ENCODE measurements at places on chromosomes 6 and 20.

DNA sequence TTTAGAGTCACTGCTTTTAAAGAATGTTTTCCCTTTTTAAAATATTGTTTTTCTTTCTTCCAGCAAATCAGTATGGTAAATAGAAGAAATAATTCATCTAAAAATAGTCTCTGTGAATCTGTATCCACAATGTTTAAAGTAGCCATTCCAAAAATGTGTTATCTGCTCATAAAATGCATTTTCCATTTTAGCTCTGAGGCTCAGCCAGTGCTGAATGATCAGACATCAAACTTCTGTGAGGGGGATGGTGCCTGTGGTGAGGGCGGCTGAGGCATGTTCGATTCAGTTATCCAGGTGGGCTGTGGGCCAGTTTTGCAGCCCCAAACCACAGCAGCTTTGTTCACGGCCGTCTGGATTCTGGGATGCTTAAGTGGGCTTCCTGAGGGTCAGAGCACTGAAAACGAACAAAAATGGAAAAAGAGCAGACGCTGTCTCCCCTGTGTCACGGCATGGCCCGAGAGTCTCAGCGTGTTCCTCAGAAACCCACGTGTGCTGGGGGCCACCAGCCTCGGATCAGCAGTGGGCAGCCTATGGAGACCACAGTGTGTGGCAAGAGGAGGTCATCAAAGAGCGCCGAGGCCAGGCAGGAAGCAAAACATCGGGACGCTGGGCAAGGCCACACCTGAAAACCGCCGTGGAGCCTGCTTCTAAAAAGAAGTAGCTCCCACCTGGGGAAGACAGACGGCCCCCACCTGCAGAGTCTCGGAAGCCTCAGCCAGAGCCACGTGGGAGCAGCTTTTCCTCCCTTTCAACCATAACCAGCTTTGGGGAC lies 134.9 kb upstream of the THBS2 start:
- DNase-seq: no peak

- DNase-seq: no peak
These were observed 777.7 kb downstream of the C6orf118 start for GRCh38 chr6:164531736-164532135.

- no peak for DNase-seq
These were observed 30.6 kb downstream of the DACT2 start for GRCh38 chr6:168288781-168289570.

GRCh38 chr6:32949113-32949512 lies 3.8 kb downstream of the HLA-DMA start:
- DNase-seq: no peak

DNA sequence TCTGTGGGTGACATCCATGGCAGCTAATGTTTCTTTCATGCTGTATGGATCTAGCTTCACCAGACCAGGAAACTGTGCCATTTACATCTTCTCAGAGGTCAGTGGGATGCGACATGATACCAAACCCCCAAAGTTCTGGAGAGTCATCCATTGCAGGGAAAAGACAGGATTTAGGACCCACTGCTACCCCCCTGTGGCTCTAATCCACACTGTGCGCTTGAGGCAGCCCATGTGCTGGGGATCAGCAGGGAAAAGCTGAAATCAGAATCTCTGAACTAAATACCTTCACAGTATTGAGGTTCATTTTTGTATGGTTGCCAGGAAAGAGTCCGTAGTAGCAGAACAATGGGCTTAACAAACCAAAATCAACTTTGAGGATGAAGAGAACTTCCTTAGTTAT lies 164.4 kb downstream of the TMEM242 start:
- DNase-seq: no peak

DNA sequence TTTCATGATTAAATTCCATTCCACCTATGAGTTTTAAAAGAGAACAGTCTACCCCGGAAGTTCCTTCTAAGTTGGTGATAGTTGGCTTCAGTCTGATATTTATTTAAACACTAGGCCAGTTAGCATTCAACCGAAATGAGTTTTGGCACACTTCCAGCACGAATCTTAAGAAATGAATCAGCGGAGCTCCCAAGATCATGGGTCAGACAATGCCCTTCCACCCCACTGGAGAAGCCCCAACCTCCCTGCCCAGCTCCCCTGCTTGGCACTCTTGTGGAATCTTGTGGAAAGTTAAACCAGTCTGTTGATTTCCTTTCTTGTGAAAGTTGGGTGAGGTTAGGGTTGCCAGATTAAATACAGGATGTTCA lies 64.3 kb downstream of the MKKS start:
- no peak for DNase-seq

DNA sequence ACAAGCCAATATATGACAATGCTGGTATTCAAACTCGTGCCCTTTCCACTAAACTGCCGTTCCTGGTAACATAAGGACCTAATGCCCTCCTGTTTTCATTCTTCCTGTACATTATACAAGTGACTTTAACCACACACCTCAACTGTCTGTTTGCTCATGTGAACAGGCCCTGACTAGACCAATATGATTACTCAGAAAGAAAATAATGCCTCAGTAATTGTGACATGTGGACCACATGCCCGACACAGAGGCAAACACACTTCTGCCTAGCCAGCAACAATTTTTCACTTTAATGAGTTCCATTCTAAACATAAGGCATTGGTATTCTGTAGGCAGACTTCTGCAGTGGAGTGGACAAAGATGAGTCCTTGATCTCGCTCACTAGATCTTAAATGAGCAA lies 30.0 kb downstream of the SLC22A16 start:
- DNase-seq: no peak

GRCh38 chr6:5379647-5380242 lies 118.4 kb downstream of the FARS2 start:
- no peak for DNase-seq

GRCh38 chr6:145132709-145133108 lies 602.6 kb downstream of the EPM2A start:
- no peak for DNase-seq

DNA sequence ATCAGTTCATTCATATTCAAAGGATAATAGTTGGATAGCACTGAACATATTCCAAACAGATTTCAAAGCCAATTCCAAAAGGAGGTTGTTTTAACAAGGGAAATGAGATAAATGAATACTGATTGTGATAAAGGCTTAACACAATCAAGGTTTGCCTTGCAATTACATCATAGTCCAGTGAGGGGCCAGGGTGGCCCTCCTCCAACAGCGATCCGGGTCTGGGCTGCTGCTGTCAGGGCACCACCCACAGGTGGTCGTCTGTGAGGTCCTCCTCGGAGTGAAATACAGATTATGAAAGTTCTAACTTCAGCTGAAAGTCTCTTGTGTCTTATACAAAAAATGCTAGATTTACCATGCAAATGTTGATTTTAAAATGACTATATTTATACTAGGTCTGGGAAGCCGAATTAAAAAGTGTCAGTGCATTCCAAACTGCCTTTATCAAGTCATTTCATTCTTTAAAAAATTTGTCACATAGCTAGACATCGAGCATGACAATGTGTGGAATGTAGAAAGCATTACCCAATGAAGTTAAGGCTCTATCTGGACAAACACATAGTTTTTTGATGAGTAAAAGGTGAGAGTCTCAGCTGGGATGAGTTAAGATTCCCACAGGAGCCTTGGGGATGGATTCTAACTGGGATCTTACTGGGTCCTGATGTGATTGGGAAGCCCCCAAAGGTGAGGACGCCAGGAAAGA lies 65.9 kb upstream of the SLC22A23 start:
- DNase-seq: no peak

GRCh38 chr6:149130090-149130489 lies 187.4 kb upstream of the TAB2 start:
- DNase-seq: no peak

- no peak for DNase-seq
These were observed 49.8 kb downstream of the CPXM1 start for GRCh38 chr20:2750491-2751251.
